WTC11 (cell line): ENCODE measurements at places on chromosomes 7 and 10.

DNA sequence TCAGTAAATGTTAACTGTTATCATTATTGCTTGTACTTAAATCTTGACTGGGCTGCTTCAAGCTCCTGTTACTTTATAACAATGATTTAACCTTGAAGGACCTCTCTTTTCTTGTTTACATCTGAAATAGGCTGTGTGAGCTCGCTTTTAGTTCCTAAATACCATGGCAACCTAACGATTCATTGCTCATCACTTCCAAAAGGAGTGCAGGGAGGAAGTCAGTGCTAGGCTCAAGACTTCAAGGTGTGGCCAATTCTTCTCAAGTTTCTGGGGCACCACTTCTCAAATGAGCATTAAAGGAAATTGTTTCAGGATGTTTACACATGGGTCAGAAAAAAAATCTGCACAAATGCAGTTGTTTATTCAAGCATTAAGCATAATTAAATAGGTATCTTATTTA is 284.2 kb downstream of the MTERF1 start:
- peaks cover 21% of the 10 kb centered on the region for H3K4me1 ChIP-seq
- peak overlapping the region; percentile 9; the same call in 1 of the 2 replicates for H3K27ac ChIP-seq
- peaks cover 12% of the 10 kb centered on the region for H3K36me3 ChIP-seq
- peaks cover 6% of the 10 kb centered on the region for H3K27me3 ChIP-seq

- no peaks in the 10 kb centered on the region for H3K36me3 ChIP-seq
- peaks cover 36% of the 10 kb centered on the region for H3K4me1 ChIP-seq
- peak overlapping the region; percentile 21; the same call in 1 of the 2 replicates for H3K4me3 ChIP-seq
- no peaks in the 10 kb centered on the region for H3K27me3 ChIP-seq
Measured at GRCh38 chr7:12985228-12985627, 297.8 kb downstream of the ARL4A start.

- no peaks in the 10 kb centered on the region for H3K27me3 ChIP-seq
- DNase-seq: no peak
- no peaks in the 10 kb centered on the region for H3K4me1 ChIP-seq
- no peak overlapping the region for H3K4me3 ChIP-seq
- peak overlapping the region; percentile 34; the same call in 1 of the 2 replicates for H3K27ac ChIP-seq
Measured at GRCh38 chr7:117091721-117092120, 138.4 kb downstream of the ST7 start.

- no peak overlapping the region for H3K4me3 ChIP-seq
- H3K27ac ChIP-seq: no peak overlapping the region
- DNase-seq: no peak
- H3K4me1 ChIP-seq: no peaks in the 10 kb centered on the region
- H3K36me3 ChIP-seq: no peaks in the 10 kb centered on the region
Measured at GRCh38 chr10:17113346-17113745, 16.3 kb downstream of the CUBN start.

DNA sequence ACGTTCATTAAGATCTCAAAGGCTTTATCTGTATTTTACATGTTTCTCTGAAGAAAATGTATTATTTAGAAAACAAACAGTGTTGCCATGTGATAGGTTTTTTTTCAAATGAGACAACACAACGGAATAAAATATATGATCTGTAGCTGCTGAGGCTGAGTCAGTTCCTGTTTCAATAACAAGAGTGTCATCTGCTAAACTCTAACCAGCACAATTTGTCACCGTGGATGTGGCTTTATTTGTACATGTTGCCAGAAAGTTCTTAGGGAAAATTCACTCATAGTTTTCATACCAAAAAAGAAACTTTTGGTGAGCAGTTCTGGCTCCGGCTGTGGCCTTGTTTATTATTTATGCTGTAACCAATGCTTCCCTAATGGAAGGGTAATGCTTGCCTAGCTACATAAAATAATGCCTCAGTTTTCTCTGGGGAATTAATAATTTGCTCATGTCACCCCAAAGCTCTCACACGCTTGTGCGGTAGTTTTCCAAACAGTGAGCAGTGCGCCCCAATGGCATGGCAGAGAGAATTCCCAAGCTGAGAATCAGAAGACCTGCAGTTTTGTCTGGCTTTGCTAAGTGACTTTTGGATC is 20.3 kb upstream of the KLF6 start:
- no peak overlapping the region for H3K4me3 ChIP-seq
- peaks cover 38% of the 10 kb centered on the region for H3K4me1 ChIP-seq
- H3K36me3 ChIP-seq: no peaks in the 10 kb centered on the region

- H3K27ac ChIP-seq: peak overlapping the region; percentile 91
- peaks cover 38% of the 10 kb centered on the region for H3K4me1 ChIP-seq
- peak; percentile 56 for DNase-seq
Measured at GRCh38 chr10:31927884-31928548, 615 bp downstream of the ARHGAP12 start.

DNA sequence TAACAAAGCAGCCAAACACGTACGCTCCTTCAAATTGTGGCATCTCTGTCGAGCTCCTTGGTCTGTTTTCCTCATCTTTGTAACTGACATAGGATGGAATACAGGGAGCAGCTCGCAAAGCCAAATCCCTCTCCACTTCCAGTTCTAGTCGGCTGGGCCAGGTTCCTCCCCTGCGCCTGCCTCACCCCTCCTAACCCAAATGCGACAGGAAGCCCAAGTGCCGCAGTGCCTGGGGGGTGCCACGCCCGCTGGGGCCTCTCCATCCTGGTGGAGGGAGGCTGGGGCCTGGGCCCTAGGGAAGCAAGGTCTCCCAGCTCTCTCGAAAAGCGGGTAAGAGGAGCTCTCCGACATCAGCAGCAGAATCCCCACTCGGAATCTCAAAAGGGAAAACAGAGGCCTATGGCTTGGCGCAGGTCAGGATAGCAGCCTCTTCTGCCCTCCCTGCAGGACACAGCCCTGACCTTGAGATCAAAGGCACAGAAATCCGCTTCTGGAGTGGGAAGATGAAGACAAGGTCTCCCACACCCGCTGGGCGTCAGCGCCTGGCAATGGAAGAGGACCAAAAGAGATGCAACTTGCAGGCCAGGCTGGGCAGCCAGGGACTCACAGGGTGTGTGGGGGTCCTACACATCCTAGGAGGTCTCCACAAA is 165.8 kb downstream of the NRF1 start:
- DNase-seq: peak; percentile 58
- H3K4me3 ChIP-seq: peak overlapping the region; percentile 77
- H3K4me1 ChIP-seq: peaks cover 60% of the 10 kb centered on the region
- peaks cover 65% of the 10 kb centered on the region for H3K27me3 ChIP-seq

GRCh38 chr7:114825423-114825951 is 96.4 kb upstream of the MDFIC start:
- H3K4me3 ChIP-seq: no peak overlapping the region
- peaks cover 16% of the 10 kb centered on the region for H3K36me3 ChIP-seq
- H3K4me1 ChIP-seq: peaks cover 54% of the 10 kb centered on the region
- DNase-seq: peak; percentile 29
- no peaks in the 10 kb centered on the region for H3K27me3 ChIP-seq

DNA sequence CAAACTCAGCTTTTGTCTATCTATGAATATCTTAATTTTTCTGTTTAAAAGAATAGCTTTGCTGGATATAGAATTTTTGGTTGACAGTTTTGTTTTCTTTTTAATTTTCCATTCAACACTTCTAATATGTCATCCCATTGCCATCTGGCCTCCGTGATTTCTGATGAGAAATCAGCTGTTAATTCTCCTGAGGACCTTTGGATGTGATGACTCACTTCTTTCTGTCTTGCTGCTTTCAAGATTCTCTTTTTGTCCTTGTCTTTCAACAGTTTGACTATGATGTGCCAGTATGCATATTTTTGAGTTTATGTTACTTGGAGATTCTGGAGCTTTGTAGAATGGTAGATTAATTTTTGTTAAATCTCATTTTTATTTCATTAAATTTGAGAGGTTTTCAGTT is 38.4 kb downstream of the ZNF518A start:
- H3K4me1 ChIP-seq: no peaks in the 10 kb centered on the region
- H3K27ac ChIP-seq: no peak overlapping the region
- no peak for DNase-seq
- no peak overlapping the region for H3K4me3 ChIP-seq

- H3K4me1 ChIP-seq: peaks cover 5% of the 10 kb centered on the region
- no peak for DNase-seq
- H3K27me3 ChIP-seq: no peaks in the 10 kb centered on the region
- H3K4me3 ChIP-seq: no peak overlapping the region
- no peak overlapping the region; the same call in 1 of the 2 replicates for H3K27ac ChIP-seq
Measured at GRCh38 chr10:1130226-1130625, 74.0 kb downstream of the WDR37 start.

DNA sequence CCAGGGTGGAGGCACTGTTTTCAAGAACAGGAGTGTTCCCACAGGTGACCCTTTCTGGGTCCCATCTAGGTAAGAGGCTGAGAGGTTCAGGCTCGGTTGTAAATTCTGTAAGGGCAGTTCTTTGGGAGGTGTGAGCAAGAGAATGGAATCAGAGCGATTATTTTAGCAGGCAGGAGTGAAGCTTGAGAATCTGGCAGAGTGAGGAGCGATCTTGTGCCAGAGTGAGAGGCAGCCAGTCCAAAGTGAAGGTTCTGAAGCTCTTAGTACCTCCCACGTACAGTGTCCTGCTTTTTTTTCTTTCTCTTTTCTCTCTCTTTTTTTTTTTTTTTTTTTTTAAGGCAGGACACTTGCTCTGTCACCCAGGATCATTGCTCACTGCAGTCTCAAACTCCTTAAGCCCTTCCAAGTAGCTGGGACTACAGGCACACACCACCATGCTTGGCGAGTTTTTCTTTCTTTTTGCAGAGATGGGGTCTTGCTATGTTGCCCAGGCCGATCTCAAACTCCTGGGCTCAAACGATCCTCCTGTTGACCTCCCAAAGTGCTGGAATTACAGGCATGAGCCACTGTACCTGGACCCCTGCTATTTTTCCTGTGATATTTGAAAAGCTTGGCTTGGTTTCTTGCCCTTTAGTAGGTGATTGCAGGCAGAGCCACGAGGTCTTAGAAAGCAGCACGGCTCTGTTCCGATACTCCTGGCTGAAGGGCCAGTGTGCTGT is 10.9 kb downstream of the POR start:
- peaks cover 32% of the 10 kb centered on the region for H3K36me3 ChIP-seq
- no peak for DNase-seq
- 0 out of 2 replicates have a peak overlapping the region, but pooled peaks have one; percentile 20 for H3K27ac ChIP-seq

DNA sequence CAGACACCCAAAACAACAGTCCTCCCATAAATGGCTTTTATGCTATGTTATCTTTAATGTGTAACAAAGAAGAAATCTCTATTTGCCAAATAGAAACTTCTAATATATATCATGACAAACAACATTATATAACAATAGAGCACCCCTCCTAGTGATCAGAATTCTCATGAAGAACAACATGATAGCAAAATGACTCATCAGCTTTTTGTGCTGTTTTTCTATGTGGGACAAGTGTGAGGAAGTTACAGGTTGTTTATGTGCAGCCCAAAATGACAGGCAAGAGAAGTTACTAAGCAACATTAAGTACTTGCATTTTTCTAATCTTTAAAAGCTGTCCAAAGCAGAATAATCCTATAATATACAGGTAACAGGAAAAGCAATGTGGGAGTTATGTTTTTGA is 7.7 kb downstream of the DGKB start:
- H3K36me3 ChIP-seq: no peaks in the 10 kb centered on the region
- DNase-seq: no peak
- no peak overlapping the region for H3K4me3 ChIP-seq
- H3K27ac ChIP-seq: no peak overlapping the region
- peaks cover 5% of the 10 kb centered on the region for H3K4me1 ChIP-seq
- no peaks in the 10 kb centered on the region for H3K27me3 ChIP-seq

DNA sequence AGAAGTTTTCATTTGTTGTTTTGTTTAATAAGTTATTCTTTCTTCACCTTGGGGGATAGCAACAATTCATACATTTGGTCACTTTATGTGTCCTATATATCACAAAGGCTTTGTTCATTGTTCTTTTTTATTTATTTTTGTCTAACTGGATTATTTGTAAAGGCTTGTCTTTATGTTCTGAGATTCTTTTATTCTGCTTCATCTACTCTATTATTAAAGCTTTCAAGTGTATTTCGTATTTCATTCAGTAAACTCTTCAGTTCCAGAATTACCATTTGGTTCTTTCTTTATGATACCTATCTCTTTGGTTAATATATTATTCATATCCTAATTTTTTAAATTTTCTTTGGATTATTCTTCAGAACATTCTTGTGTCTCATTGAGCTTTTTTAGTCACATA is 942.9 kb downstream of the ANKRD7 start:
- H3K27me3 ChIP-seq: no peaks in the 10 kb centered on the region
- no peak overlapping the region for H3K4me3 ChIP-seq
- H3K4me1 ChIP-seq: no peaks in the 10 kb centered on the region
- H3K36me3 ChIP-seq: peaks cover 33% of the 10 kb centered on the region

- no peaks in the 10 kb centered on the region for H3K36me3 ChIP-seq
- no peak for DNase-seq
- peaks cover 22% of the 10 kb centered on the region for H3K4me1 ChIP-seq
- H3K4me3 ChIP-seq: no peak overlapping the region
Measured at GRCh38 chr7:39392151-39392550, 174.1 kb upstream of the YAE1 start.

- peaks cover 61% of the 10 kb centered on the region for H3K4me1 ChIP-seq
- no peaks in the 10 kb centered on the region for H3K36me3 ChIP-seq
- H3K4me3 ChIP-seq: peak overlapping the region; percentile 10
- H3K27ac ChIP-seq: no peak overlapping the region
Measured at GRCh38 chr10:78914502-78915189, 154.1 kb upstream of the ZMIZ1 start.

- H3K27me3 ChIP-seq: no peaks in the 10 kb centered on the region
- peaks cover 38% of the 10 kb centered on the region for H3K36me3 ChIP-seq
- peak overlapping the region; percentile 33; the same call in 1 of the 2 replicates for H3K27ac ChIP-seq
- no peaks in the 10 kb centered on the region for H3K4me1 ChIP-seq
- no peak for DNase-seq
- no peak overlapping the region for H3K4me3 ChIP-seq
Measured at GRCh38 chr7:139393621-139394211, 34.0 kb downstream of the LUC7L2 start.

DNA sequence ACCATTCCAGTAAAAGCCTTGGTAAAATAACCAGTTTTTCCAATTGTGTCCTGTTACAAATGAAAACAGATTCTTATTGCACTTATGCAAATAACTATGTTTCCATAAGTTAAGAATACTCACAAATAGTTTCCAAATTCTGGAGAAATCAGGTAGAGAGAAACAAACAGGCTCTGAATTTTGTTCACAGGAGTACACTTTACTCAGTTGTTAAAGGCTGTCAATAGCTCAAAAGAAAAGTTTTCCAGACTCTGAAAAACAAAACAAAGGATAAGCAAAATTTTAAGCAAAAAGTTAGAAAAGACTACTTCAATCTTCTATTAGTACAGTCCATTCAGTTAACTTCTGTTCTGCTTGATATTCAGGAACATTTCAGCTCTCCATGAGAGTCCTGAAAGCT is 32.8 kb upstream of the ZNF365 start:
- H3K27me3 ChIP-seq: peaks cover 7% of the 10 kb centered on the region; the same call in 1 of the 2 replicates
- peaks cover 70% of the 10 kb centered on the region for H3K36me3 ChIP-seq
- H3K27ac ChIP-seq: no peak overlapping the region
- no peaks in the 10 kb centered on the region for H3K4me1 ChIP-seq

DNA sequence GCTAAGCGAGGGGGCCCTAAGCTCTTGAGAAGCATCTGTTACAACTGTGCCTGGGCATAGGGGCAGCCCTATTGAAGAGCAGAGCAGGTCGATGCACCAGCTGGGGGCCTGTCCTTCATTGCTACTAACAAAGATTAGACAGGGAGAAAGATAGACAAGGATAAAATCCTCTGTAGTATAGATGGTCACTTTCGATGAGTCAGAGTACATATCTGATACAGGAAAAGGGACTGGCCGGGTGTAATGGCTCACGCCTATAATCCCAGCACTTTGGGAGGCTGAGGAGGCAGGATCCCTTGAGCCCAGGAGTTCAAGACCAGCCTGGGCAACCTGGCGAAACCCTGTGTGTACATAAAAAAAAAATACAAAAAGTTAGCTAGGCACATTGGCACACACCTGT is 13.6 kb downstream of the OPTN start:
- H3K27ac ChIP-seq: no peak overlapping the region
- no peaks in the 10 kb centered on the region for H3K27me3 ChIP-seq
- peaks cover 52% of the 10 kb centered on the region for H3K36me3 ChIP-seq
- DNase-seq: no peak
- H3K4me1 ChIP-seq: peaks cover 3% of the 10 kb centered on the region; the same call in 1 of the 2 replicates
- no peak overlapping the region for H3K4me3 ChIP-seq
